ENCODE measurements at places on chromosomes 11 and 22.

GRCh38 chr11:61164606-61165424 is 3.6 kb upstream of the VPS37C start:
- DNase-seq = no peak

GRCh38 chr11:117932947-117933346 is 3.7 kb upstream of the TMPRSS13 start:
- DNase-seq = no peak

GRCh38 chr11:66727282-66728037 is 1.6 kb downstream of the SPTBN2 start:
- DNase-seq = no peak

GRCh38 chr22:47125603-47126002 is 363.2 kb downstream of the TBC1D22A start:
- DNase-seq = no peak

- no peak for DNase-seq
Measured at GRCh38 chr22:37386441-37386840, 40.8 kb downstream of the ELFN2 start.

GRCh38 chr11:72807021-72807693 is 7.1 kb upstream of the ATG16L2 start:
- no peak for DNase-seq

DNA sequence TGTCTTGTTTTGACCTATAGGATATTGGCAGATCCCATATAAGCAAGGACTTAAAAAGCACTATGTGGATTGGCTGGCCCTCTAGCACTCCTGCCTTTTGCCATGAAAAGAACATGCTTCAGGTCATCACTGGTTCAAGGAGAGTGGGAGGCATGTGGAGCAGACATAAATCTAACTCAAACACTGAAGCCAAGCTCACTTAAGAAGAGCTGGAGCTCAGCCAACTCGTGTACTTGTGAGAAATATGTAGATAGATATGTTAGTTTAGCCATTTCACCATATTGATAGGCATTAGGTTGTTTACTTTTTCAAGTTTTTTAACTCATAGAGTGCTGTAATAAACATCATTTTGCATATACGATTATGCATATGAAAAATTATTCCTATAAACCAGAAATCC is 19.9 kb upstream of the BBOX1 start:
- DNase-seq = no peak

- no peak for DNase-seq
Measured at GRCh38 chr11:116605543-116606459, 167.0 kb downstream of the BUD13 start.

- DNase-seq = no peak
Measured at GRCh38 chr11:126054408-126054807, 8.3 kb downstream of the CDON start.

GRCh38 chr11:230431-230830 is 5.7 kb downstream of the SIRT3 start:
- DNase-seq = no peak

- no peak for DNase-seq
Measured at GRCh38 chr22:16960220-16960883, 47.7 kb downstream of the GAB4 start.

GRCh38 chr11:43834286-43834685 is 46.3 kb upstream of the ALKBH3 start:
- no peak for DNase-seq

DNA sequence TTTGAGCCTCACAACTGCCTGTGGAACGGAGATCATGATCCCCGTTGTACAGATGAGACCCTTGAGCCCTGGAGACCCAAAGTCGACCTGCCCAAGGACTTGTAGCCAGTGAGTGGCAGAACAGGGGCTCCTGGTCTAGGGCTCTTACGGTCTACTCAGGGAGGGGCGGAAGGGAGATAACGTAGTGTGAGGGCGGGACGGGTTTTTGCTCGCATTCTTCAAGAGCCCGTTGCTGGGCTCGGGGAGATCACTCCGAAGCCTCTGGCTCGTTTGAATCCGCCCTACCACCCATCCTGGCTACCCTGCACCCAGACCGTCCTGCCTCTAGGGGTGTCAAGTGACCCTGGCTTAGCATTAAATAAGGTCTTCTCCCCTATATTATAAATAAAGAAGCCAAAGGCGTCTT is 639 bp downstream of the CRY2 start:
- no peak for DNase-seq

- no peak for DNase-seq
Measured at GRCh38 chr11:67517784-67518552, 5.3 kb downstream of the CABP2 start.

- no peak for DNase-seq
Measured at GRCh38 chr22:21455334-21456089, 11.7 kb upstream of the TMEM191C start.

GRCh38 chr11:122850076-122850631 is 11.9 kb downstream of the CRTAM start:
- no peak for DNase-seq

DNA sequence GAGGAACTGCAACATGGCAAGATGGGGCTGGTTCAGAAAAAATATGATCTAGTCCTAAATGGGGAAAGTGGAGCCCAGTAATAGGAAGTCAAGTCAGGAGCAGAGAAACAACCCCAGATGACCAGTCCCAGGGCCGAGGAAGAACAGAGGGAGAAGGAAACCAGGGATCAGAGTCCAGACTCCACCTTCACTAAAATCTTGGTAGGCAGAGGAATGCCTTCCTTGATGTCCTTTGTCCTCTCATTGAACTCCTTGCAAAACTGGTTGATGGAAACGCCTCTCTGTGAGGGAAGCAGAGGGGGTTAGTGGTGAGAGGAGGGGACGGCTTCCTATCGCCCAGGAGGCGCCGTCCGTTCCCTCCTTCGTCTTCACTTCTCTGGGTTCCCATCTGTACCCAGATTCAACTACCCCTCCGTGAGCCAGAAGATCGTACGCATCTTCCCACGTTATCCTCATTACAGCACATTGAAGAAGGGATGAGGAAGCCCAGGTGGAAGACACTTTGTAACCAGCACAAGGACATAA is 607 bp downstream of the MRPL11 start:
- no peak for DNase-seq

DNA sequence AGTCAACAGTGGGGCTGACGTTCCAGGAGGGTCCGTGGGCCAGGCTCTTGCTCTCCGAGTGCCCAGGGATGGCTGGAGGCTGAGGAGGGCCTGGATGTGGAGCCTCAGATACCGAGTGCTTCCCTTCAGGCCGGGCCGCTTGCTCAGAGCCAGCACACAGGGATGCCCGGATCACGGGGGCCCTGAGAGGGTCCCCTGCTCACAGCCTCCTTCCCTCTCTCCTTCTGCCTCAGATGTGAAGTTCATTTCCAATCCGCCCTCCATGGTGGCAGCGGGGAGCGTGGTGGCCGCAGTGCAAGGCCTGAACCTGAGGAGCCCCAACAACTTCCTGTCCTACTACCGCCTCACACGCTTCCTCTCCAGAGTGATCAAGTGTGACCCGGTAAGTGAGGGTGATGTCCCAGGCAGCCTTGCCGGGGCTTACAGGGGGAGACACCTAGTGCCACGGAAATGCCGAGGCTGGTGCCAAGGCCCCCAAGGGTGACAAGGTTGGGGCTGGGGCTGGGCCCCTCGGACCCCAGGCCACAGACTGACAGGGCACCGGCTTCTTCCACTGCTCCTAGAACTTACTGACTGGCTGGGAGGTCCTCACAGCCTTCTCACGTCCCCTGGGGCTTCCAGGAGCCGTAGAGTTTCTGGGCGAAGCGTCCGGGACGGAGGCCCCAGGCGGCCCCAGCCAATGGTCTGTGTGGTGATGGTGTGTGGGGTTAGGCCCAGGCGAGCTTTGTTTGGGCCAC is 7.0 kb downstream of the CCND1 start:
- peak; percentile 41 for DNase-seq

GRCh38 chr22:29756341-29756740 is 10.5 kb downstream of the ZMAT5 start:
- DNase-seq = no peak

DNA sequence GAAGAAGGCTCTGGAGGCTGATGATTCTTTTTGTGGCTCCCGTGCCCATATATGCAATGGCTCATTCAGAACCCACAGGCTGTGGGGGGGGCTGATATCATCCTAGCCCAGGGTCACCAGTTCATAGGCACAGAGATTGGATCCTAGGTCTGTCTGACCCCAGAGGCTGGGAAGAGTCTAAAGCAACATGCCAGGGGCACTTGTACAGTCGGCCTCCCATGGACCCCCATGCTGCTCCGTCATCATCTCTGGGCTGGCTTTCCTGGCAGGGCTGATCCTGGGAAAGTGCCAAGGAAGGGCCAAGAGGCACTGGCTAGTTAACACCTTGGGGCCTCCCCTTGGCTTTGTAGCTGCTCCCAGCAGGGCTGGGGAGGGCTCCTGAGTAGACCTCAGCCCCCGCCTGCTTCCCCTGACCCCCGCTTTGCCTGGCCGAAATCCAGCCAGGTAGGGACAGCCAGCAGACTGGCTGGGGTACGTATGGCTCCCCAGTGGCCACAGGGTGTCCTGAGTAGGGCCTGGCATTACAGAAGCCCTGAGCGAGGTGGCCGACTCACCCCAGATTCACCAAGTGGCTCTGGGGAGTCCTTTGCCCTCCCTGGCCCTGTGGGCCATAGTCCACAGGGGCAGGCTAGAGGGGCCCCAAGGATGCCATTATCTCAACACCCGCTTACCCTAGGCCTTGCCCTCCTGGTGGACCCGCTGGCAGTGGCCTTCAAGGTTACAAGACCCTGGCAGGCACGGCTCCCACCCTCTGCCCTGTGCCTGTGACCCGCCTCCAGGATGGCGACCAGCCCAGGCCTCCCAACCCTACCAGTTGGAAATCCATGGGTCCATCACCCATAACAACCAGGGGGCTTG is 22.5 kb downstream of the FADS3 start:
- no peak for DNase-seq

DNA sequence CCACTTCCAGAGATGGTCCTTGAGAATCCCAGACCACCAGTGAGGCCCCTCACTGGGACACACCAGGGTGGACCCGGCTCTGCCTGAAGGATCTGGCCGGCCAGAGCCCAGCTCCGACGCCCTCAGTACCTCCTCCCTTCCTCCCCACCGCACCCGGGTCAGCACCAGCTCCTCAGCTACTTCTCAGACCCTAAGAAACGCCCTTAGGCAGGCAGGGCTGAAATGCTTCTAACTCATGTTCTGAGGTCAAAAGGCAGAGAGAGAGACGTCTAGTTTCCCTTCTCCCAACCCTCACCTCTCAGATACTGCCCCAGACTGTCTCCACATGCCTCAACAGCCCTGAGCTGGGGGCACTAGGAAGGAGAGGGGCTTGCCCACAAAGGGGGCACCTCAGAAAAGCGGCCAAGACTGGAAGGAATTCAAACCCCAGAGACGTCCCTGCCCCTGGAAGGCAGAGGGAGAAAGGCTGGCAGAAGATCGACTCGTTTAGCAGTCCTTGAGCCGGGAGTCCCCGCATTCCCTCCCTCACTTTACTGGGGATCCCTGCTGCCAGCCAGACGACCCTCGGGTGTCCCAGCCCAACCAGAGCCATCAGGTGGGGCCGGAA is 539 bp downstream of the USH1C start:
- no peak for DNase-seq

DNA sequence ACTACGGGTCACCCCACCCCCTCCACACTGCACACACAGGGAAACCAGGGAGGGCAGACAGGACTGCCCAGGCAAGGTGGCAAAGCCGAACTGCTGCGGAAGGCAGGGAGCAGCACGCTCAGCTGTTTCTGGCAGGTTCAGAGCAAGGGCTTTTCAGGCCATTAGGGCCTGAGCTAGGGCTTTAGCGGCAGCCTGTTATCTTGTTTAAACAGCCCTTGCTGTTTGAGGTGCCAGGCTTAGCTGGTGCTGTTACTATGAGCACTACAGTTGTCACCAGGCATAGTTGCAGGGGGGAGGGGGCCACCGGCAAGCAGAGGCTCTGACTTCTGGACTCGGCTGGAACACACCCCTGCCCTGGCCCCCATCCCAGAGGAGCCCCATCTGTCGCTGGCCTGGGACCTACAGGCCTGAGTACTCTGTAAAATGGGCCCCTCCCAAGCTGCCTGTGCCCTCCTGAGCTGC is 34.9 kb downstream of the RSPH14 start:
- DNase-seq = no peak

DNA sequence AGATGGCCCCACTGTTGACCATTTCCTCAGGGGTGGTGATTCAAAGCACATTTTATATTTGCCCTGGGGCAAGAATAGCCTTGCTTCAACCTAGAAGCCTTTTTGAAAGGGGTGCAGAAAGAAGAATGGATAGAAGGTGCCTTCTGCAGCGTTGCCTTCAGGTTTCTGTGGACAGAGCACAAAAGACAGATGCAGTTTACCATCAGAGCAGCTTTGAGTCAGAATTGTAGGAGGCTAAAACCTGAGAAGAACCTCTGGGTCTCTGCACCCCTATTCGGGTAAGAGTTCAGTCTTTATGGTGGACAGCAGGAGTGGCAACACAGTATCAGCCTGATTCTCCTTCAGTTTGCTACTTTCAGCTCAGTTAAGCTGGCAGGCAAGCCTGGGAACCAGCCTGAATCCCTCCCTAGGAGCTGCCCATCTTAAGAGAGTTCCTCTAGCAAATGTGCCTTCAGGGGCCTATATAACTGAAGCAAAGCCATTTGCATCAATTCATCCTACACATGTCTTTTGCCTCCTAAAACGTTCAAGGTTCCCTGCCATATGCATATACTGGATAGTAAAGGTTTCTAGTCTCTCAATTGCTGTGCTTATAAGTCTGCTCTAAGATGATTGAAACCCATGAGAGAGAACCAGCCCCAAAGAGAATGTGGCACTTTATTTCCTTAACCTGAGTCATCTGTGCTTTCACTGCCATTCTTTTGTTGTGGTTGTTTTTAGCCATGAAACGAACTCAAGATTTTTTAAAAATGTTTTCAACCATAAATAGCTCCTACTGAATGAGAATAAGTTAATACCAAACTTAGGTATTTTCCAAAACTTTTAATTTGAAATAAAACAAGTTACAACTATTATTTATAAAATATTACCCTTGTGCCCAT is 123.0 kb downstream of the TRIM44 start:
- no peak for DNase-seq

DNA sequence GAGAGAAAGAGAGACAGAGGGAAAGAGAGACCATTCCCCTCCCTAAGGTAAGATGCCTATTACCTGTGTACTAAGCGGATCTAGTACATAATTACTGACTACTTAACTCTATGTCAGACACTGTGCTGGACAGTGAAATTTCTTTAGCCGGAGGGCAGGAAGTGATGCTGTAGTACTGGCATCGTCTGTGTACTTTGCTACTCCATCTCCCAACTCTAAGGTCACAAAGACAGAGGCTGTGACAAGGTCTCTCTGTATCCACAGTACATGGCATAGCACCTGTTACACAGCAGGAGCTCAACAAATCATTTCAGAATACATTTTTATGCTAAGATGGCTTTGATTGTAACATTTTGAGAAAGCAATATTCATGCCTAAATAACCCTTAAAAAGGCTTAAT is 9.0 kb downstream of the BLID start:
- DNase-seq = no peak

DNA sequence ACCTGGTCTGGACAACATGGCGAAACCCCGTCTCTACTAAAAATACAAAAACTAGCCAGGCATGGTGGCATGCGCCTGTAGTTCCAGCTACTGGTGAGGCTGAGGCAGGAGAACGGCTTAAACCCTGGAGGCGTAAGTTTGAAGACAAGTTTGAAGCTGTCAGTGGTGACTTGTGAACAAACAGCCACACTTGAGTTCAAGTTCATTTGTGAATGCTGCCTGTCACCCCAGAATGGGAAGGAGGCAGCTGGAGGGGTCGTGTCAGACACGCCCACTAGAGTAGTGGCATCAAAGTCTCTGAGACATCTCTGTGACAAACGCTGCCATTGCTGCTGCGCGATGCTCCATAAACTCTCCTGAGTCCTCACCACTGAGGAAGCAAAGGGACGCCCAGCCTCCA is 74.2 kb downstream of the DGCR2 start:
- DNase-seq = no peak

- no peak for DNase-seq
Measured at GRCh38 chr22:45884201-45885062, 92.5 kb downstream of the WNT7B start.

All from CD8-positive, alpha-beta memory T cell (primary cell).